ENCODE measurements at places on chromosomes 6 and 20. TPM values are rescaled to one million over a fixed set of nuclear protein-coding genes. Genes with fewer than 3 reads are reported as not detected.

DNA sequence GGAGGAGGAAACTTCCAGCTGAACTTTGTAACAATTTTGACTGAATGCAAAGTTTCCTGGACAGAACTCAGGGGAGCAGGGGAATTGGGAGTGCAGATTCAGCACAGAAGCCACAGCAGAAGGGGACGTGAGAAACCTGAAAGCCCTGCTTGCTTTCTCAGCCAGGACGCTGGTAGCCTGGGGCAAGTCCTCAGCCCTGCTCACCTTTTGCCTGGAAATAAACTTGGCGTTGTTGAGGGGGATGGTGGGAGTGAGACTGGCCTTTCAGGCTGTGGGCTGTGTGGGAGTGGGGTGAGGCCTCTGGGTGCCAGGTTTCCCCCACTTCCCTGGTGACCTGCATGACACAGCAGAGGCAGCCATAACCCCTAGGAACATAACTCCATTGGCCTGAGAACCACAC is 238.1 kb upstream of the HS3ST5 start:
- DNase-seq, result no peak

- no peak for DNase-seq
These were observed 8.2 kb downstream of the PPP1R14C start for GRCh38 chr6:150150821-150151646.

- no peak for DNase-seq
These were observed 17.3 kb downstream of the ERGIC3 start for GRCh38 chr20:35559042-35559693.

Gene TMEM200A
- 1.0 TPM for total RNA-seq

Gene CASS4
- 6.6 TPM for total RNA-seq

All from esophagus muscularis mucosa (tissue), 4 donors.